CD4-positive, alpha-beta T cell (primary cell): ENCODE measurements at places on chromosomes 3 and 15. TPM values are rescaled to one million over a fixed set of nuclear protein-coding genes. Genes with fewer than 3 reads are reported as not detected.

WDR72 gene
- not detected for total RNA-seq

- H3K27ac ChIP-seq, result no peak overlapping the region
- DNase-seq, result no peak
- H3K36me3 ChIP-seq, result no peaks in the 10 kb centered on the region
- H3K4me3 ChIP-seq, result no peak overlapping the region
These were observed 6.5 kb downstream of the ABHD6 start for GRCh38 chr3:58243976-58244585.

DNA sequence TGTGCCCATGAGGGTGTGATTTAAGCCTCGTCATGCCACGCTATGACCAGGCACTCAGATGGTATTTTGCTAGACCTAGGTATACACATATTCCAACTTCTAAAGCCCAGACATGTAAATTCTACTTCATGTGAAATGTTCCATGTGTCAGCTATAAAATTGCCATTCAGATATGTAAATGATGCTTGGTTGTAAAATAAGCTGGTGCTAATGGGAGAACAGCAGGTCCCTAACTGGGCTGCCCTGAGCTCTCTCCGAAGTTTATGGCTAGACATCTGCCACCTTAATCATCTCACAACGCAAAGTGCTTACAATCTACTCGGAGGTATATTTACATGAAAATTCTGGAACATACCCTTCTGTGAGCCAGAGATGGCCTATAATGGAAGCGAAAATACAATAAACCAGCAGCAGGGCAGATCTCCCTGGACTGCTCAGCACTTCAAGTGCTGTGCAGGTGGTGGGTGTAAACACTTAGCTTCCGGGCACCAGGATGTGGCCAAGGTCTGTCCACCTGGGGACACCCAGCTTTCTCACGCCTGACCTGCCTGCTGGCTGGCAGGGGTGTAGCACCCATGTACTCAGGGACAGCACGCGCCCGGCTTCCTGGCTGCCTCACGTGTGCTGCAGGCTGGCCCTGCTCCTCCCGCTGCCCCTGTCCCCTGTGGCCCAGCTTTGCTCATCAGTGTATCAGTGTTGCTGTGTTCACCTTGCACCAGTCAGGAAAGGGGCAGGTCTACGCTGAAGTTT, 82.0 kb downstream of the CHDH start:
- no peak for DNase-seq
- no peaks in the 10 kb centered on the region for H3K4me1 ChIP-seq
- no peak overlapping the region for H3K4me3 ChIP-seq
- H3K27ac ChIP-seq, result no peak overlapping the region
- no peaks in the 10 kb centered on the region for H3K36me3 ChIP-seq

DNA sequence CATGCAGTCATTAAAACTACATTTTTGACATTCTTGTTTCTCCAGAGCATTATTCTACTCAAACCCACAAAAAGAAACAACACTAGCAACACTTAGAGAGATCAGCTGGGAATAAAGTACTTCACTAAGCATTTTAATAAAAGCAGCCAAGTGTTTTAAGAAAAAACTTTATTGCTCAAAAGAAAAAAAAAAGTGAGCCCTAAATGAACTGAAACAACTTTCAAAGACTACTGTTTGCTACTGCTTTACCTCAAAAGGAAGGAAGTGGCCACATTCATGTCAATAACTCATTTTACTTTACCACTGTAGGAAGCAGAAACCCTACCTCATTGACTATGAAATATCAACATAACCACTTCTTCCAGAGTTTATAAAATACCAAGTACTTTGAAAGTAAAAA, 91.3 kb downstream of the UACA start:
- peaks cover 8% of the 10 kb centered on the region for H3K27me3 ChIP-seq
- no peak overlapping the region for H3K27ac ChIP-seq
- H3K36me3 ChIP-seq, result no peaks in the 10 kb centered on the region
- peaks cover 8% of the 10 kb centered on the region for H3K4me1 ChIP-seq

- H3K27ac ChIP-seq, result no peak overlapping the region
- H3K27me3 ChIP-seq, result no peaks in the 10 kb centered on the region
- peak overlapping the region; percentile 13 for H3K4me3 ChIP-seq
- no peaks in the 10 kb centered on the region for H3K36me3 ChIP-seq
These were observed 213.2 kb upstream of the PFN2 start for GRCh38 chr3:150183678-150184425.

RPSA gene
- 1,930 TPM for total RNA-seq

CCDC9B gene
- total RNA-seq, result 1.5 TPM

FEZF2 gene
- total RNA-seq, result not detected

PHLDB2 gene
- 6.0 TPM for total RNA-seq

GRCh38 chr3:36297195-36297594, 83.1 kb upstream of the STAC start:
- no peak for DNase-seq
- H3K4me3 ChIP-seq, result no peak overlapping the region
- H3K4me1 ChIP-seq, result no peaks in the 10 kb centered on the region

CSTA gene
- 1.2 TPM for total RNA-seq

GOLGA6B gene
- total RNA-seq, result 0.22 TPM

GRCh38 chr15:76164602-76165001, 104.8 kb downstream of the TMEM266 start:
- no peaks in the 10 kb centered on the region for H3K36me3 ChIP-seq
- H3K27ac ChIP-seq, result no peak overlapping the region
- no peak for DNase-seq
- H3K27me3 ChIP-seq, result no peaks in the 10 kb centered on the region
- H3K4me3 ChIP-seq, result no peak overlapping the region
- H3K4me1 ChIP-seq, result no peaks in the 10 kb centered on the region
